ENCODE measurements at places on chromosomes 7 and 10.

DNA sequence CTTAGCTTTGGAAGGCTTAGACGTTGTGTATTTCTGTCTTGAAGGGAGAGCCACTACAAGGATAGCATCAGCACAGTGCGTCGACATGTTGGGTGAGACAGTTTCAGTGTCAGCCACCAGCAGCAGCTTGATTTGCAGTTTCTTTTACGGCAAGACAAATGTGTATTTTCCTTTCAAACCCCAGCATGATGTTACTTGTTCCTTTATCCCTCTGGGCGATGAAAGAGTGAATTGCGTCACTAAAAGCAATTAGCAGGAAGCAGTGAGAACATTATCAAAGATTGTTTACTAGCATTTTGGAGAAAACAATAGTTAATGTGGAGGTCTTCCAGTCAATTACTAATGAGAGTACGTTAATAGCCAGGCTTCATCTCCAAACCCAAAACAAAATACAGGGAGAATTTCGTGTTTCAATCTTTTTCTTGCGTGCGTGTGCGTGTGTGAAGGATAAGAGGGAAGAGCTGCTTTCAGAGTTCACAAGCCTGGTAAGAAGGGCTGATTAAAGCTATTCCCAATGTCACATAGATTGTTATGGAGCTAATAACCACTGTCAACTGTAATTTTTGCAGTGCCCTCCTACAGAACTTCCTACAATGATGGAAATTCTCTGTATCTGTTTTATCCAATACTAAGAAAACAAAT is 157.1 kb upstream of the AOAH start:
- DNase-seq = no peak

DNA sequence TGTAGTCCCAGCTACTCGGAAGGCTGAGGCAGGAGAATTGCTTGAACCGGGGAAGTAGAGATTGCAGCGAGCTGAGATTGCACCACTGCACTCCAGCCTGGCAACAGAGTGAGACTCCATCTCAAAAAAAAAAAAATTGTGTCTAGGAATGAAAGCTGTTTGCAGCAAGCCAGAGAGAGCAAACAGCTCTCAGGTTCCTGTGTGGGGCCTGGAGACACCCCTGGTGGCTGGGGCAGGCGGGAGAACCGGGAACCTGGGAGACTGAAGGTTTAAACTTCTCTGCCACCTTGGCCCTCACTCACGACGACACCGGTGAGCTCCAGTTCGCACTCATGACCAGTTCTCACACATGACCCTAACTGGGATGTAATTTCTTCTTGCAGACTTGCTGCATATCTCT is 13.2 kb upstream of the UNCX start:
- no peak for DNase-seq

GRCh38 chr7:23067271-23067670 is 38.3 kb upstream of the KLHL7 start:
- no peak for DNase-seq

GRCh38 chr7:13912715-13913278 is 76.7 kb downstream of the ETV1 start:
- no peak for DNase-seq

- DNase-seq = no peak
Measured at GRCh38 chr10:81873231-81873931, 1.6 kb upstream of the NRG3 start.

- DNase-seq = no peak
Measured at GRCh38 chr10:12811826-12812225, 189.7 kb downstream of the CCDC3 start.

DNA sequence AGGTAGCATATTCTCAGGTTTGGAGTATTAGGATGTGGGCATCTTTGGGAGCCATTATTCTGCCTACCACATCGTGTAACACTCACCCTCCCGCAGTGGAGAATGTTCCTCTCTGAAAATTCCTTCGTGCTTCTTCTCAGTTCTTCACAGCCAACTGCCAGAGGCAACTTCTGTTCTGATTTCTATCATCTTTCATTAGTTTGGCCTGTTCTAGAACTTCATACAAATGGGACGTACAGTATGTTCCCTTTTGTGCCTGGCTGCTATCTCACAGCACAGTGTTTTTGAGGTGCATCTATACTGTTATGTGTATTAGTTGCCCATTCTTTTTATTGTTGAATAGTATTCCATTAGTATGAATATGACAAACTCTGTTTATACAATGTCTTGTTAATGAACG is 8.9 kb upstream of the SLC26A3 start:
- no peak for DNase-seq

DNA sequence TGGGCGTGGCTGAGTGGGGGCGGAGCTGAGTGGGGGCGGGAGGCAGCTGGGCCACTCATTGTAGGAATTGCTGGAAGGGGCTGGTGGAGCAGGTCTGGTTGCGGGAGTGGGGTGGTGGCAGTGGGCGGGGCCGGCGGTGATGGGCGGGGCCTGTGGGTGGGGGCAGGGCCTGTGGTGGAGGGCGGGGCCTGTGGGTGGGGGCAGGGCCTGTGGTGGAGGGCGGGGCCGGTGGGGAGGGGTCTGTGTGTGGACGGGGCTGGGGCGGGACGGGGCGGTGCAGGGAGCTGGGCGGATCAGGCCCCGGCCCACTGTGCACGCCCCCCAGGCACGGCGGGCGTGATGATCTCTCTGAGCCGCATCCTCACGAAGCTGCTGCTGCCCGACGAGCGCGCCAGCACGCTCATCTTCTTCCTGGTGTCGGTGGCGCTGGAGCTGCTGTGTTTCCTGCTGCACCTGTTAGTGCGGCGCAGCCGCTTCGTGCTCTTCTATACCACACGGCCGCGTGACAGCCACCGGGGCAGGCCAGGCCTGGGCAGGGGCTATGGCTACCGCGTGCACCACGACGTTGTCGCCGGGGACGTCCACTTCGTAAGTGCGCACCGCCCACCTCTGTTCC is 14.0 kb downstream of the SLC29A4 start:
- no peak for DNase-seq

DNA sequence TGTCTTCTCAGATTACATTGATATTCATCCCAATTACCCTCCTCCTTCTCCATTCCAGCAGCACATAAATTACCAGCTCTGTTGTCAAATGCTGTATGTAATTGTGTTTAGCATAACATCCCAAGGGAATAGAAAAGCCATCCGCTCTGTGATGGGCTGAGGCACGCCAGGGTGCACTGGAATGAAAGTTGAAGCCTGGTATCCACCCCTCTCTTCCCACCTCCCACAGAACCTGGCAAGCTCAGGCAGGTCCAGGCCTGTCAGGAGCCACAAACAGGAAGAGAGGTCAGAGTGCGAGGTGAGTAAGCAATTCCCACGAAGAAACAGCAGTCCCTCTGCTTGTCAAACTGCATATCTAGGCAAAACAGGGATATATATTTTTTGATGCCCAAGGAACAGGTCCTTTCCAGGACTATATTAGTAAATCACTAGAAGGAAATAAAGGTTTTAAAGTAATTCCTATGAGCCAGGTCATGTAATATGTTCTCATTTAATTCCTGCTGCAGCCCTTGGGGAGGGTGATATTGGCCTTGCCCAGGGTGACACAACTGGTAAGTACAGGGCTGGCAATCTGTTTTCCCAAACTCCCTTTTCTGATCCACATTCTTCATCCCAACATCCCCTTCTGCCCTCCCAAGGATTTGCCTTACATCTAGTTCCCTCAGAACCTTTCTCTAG is 155.6 kb upstream of the GHITM start:
- peak; percentile 7 for DNase-seq

GRCh38 chr10:89373916-89374711 is 3.7 kb upstream of the IFIT1B start:
- DNase-seq = peak; percentile 69

- peak; percentile 81 for DNase-seq
Measured at GRCh38 chr7:94295850-94296249, 98.8 kb upstream of the COL1A2 start.

DNA sequence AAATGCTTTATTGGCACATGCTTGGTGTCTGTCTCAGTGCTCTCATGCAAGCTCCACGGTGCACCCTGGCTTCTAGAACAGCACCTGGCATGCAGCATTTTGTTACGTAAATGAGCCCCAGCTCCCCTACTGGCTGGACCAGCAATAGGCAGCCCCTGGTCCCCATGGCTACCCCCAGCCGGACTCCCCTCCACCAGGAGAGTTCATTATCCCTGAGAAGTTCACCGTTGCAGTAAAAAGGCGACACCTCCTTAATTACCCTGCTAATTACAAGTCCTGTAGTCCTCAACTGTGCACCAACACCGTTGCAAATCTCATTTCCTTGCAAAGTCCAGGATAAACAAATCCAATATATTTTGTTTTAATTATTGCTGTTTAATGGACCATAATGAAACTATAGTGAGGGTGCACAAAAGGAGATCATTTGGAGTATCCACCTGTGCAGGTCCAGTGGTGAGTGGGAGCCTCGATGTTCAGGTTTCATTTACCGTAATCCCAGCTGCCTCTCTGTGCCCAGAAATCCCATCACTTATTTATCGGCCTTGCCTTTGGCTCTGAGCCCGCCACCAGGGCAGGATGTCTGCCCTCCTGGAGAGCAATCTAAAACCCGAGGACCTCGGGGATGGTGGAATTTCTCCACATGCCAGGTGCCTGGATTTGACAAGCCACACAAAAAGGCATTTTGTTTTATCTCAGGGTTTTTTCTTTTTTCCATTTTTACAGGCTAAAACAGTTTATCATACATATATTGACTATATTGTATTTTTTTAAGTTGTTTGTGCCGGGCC is 12.8 kb upstream of the DRGX start:
- no peak for DNase-seq

- DNase-seq = no peak
Measured at GRCh38 chr7:68247126-68247525, 1250.5 kb downstream of the TYW1 start.

DNA sequence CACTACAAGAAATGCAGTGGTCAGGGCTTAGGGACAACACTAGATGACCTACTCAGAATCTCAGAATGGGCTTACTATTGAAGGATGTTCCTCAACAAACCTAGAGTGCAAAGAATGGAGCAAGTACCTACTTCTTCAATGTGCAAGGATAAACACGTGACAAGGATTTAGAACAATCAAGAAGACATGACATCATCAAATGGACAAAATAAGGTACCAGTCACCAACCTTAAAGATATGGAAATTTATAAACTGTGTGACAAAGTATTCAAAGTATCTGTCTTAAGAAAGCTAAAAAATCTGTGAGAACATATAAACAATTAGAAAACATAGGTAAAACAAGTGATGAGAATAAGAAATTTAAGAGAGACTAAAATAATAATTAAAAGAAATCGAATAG is 656.1 kb downstream of the ZWINT start:
- DNase-seq = no peak

- peak; percentile 53 for DNase-seq
Measured at GRCh38 chr7:5701085-5701914, 80.2 kb downstream of the RNF216 start.

GRCh38 chr7:61111-61510 is 131.3 kb upstream of the FAM20C start:
- no peak for DNase-seq

DNA sequence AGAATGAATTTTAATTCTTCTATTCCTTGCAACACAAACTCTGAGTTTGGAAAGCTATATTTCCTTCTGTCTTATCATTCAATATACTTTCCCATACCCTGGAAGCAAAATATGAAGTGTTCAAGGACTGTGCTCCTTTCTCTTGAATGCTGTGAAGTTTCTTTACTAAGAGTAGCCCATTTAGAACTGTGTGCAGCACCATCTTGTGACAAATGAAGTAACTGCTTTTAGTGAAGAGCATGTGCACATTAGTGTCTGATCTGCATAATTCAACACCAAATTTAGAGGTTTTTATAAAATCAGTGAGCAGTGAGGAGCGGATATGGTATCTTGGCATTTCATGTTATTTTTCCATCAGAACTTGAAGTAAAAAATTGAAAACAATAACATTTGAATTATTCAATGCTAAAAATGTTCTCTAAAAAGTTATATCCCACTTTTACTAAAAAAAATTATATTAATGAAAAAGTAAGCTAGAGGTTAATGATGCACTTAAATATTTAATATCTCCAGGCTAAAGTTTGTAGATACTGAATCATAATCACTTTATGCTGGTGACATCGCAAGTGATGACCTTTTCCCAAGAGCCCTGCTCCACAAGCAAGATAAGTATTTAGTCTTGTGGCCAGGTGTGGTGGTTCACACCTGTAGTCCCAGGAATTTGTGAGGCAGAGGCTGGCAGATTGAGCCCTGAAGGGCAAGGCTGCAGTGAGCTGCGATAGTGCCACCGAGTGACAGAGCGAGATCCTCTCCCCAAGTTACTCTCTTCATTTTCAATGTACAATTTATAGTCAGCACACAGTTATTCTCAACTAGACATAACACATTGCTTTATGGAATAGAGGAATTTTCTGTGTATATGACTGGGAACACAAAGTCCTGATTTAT is 108.8 kb upstream of the PCLO start:
- peak; percentile 56 for DNase-seq

DNA sequence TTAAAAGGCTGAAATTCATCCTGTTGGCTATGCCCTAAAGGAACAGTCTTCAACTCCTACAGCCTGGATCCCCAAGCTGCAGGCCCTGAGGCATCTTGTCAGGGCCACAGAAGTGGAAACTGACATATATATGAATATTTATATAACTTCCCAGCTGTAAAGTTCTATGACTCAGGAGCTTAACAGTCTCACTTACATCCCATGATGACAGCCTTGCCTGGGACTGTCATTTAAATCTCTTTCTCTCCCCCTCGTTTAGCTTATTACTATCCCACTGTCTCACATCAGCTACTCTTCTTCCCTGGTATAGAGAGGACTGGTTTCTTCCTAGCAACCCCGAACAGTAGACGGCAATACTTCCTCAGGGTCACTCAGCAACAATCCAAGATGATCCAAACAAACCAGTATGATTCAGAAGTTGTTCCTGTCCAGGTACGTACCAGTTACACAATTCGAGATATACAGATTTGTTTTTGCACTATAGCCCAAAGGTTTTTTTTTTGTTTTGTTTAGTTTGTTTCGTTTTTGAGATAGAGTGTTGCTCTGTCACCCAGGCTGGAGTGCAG is 22.7 kb downstream of the KIAA1549 start:
- DNase-seq = peak; percentile 47

GRCh38 chr7:134804854-134805253 is 25.4 kb downstream of the CALD1 start:
- DNase-seq = no peak

GRCh38 chr10:122374237-122374858 is at the start of gene PLEKHA1:
Gene PLEKHA1 (plus strand): TSS chr10:122374708. CDS start chr10:122393201, 18,493 bp downstream.
- peak; percentile 93 for DNase-seq

DNA sequence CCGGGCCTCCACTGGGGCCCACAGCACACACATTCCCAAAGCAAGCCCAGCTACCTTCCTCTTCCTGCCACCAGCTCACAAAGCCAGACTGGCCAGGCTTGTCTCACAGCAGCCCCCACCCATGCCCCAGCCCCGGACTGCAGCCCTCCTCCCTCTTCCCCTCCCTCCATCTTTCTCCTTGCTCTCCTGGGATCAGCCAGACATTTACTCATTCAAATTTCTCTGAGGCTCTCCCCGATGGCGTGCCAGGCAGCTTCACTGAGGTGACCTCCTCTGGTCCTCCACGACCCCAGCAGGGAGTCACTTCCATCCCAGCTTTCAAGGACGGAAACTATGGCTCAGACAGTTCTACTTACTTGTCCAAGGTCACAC is 187.5 kb downstream of the GRID1 start:
- no peak for DNase-seq

- DNase-seq = no peak
Measured at GRCh38 chr7:70595370-70595754, 536.6 kb upstream of the GALNT17 start.

GRCh38 chr7:121204537-121204936 is 124.3 kb upstream of the WNT16 start:
- DNase-seq = peak; percentile 31

- DNase-seq = no peak
Measured at GRCh38 chr10:124299696-124300095, 119.0 kb downstream of the OAT start.
